D341Med (cell line): ENCODE measurements at places on chromosomes 3 and 15.

DNA sequence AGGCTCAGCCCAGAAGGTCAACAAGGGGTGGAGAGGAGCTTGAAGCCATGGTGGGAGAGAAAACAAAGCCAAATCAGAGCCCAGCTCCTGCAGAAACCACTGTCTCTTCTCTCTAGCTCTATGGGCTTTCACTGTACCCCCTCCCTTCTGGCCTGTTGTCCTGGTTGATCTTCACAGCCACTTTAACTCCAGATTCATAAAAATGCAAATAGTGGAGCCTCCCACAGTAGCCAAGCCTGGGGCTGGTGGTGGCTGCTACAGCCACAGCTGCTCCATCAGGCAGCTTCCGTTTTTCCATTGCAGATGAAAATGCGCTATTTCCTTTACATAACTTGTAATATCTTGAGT lies 20.7 kb upstream of the CAV3 start:
- no peak for DNase-seq

- no peak for DNase-seq
Observed at GRCh38 chr3:152724270-152724669, 110.7 kb upstream of the P2RY1 start.

DNA sequence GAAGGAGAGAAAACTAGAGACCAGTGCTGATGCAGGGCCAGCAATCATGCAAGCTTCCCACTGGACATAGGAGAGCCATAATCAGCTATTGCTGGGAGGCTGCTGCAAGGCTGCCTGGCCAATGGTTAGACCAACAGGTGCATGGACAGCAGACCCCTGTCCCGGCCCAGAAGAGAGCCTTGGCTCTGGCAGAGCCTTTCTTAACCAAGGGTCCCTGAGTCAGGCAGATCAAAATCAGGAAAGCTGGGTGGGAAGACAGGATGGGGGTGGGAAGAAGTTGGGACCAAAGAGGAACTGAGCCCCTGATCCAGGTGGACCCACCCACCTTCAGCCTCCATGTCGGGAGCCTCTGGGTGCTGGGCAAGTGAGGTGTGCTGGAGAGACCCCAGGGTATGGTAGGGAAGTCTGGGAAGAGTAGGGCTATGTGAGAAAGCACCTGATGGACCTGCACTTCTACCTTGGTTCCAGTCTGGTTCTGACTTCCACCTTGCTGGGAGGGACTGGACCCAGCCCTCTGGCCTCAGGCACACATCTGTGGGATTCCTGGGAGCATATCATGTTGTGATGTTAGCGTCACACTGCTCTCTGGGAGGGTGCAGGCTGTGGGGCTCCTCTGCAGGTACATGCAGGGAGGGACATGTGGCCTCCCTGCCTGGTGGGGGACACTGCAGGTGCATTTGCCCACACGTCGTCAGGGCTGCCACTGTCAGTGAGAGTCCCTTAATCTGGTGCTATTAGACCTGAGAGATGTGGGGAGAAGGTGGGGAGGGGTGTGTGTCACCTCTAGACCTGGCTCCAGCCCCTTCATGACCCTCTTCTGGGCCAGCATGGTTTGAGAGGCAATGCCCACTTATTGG lies 24.7 kb downstream of the KY start:
- peak; percentile 11 for DNase-seq

DNA sequence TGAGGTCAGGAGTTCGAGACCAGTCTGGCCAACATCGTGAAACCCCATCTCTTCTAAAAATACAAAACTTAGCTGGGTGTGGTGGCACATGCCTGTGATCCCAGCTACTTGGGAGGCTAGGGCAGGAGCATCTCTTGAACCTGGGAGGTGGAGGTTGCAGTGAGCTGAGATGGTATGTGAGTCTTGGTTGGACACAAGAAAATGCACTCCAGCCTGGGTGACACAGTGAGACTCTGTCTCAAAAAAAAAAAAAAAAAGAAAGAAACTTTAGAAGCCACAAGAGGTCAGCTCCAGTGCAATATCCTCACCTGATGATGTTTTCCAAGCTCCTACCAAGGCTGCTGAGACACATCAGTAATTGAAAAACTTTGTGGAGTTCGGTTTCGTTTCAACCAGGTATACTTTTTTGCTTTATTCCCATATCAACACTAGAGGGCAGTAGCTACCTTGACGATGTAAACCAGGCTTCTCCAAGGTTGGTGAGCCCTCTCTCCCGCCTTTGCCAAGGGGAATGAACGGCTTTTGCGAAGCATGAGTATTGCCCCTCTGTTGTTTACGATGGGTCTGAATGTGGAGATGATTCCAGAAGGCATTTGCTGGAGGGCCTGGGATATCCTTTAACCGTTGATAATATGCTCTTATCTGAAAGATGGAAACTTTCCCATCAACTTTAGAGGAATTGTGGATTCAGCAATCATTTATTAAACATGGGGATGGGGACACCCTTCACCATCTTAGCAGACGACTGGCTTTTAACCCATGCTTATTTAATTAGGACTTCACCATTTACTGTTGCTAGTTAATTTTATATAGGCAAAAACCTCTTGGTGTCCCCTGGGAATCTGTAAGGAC lies 202.8 kb downstream of the SV2B start:
- DNase-seq, result peak; percentile 80

- no peak for DNase-seq
Observed at GRCh38 chr3:1616744-1617143, 481.9 kb upstream of the CNTN4 start.

DNA sequence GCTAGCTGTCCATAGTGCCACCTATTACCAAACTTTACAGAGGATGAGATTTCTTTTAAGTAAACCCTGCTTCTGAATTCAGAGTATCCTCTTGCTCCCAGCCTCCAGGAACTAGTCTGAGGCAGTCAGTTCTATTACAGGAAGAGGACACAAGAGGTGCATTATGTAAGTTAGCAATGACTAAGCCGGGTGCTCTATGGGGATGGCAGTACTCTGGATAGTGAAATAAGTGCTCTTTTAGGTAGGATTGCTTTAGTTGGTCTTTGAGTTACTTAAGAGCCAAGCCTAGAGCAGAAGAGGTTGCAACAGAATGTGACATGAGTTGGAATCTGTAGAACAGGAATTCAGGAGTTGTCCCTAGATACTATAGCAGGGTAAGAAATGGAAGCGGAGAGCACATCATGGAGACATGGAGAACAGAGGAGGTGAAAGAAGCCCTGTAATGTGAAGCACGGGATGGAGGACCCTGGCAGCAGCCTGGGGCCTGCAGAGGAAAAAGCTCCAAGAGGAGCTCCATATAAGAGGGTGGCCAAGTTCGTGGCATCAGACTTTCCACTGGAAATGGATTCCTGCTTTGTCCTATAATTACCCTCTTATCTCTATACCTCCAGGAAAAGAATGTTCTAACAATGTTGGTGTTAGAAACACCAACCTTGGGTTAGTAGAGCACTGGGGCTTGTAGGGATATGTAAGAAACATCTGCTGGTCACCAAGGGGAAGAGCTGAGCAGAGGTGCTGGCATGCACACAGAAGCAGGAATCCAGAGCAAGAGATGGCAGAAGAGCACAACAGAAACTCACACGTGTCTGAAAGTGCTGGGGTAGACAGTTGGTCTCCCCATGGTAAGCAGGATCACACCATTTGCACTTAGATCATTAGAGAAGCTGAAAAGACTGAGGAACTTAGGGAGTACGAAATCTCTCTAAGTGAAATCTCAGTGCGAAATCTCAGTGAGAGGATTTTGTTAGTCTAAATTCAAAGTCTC lies 851.1 kb downstream of the FHIT start:
- DNase-seq, result no peak

GRCh38 chr3:169246158-169246557 lies 417.4 kb downstream of the MECOM start:
- DNase-seq, result no peak

GRCh38 chr3:116002235-116002634 lies 378.9 kb downstream of the GAP43 start:
- no peak for DNase-seq

- DNase-seq, result no peak
Observed at GRCh38 chr3:109921509-109921908, 584.2 kb upstream of the DPPA4 start.

DNA sequence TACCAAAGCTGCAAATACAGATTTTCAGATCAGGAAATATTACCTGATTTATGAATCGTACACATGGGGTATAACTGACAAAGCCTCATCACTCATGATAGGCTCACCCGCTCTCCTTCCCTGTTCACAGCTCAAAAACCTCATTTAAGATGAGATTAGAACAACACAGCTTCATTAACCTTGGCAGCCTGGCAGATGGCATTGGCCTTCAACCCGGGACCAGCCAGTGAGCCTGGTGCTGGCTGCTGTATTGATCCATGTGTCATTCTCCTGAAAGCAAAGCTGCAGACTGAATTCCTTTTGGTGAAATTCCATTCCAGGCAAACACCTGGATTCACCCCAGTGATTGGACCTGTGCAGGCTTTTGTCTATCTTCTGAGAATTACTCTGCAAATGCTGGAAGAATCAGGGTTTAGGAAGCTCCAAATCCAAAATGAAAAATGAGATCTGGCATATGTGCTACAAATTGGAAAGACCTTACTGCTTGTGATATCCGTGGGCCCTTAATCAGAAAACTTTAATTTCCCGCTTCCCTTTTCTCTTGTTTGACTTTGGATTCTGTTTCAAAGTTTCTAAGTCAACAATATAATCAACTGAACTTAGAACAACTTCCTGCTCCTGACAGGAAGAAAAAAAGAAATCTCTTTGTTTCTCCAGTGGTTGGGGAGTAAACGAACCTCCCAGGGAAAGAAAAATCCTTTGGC lies 189.1 kb upstream of the KBTBD8 start:
- DNase-seq, result no peak

DNA sequence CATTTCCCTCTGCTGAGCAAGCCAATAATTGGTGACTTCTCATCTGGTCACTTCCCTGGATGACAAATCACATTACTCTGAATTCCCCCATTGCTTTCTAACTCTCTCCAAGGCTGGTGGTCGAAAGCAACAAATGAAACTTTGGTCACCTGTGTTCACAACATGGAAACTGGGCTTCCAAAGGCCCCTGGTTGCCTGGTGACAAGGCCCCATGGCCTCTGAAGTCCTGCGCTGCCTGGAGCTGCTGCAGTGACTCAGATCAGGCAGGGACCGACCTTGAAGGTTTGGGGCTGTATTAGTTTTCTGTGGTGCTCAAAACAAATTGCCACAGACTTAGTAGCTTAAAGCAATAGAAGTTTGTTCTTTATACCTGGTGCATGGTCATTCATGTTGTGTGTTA lies 345.3 kb downstream of the WDR72 start:
- no peak for DNase-seq

- DNase-seq, result no peak
Observed at GRCh38 chr15:92883876-92884435, 16.2 kb upstream of the CHD2 start.

- no peak for DNase-seq
Observed at GRCh38 chr3:123291404-123291803, 89.7 kb downstream of the SEC22A start.

GRCh38 chr3:58666683-58667082 lies at the start of gene FAM3D:
TSS of gene FAM3D (minus strand) at chr3:58666774. CDS start at chr3:58655563, 11,211 bp downstream.
- DNase-seq, result no peak

GRCh38 chr15:71384501-71384900 lies 269.2 kb downstream of the THSD4 start:
- DNase-seq, result no peak

DNA sequence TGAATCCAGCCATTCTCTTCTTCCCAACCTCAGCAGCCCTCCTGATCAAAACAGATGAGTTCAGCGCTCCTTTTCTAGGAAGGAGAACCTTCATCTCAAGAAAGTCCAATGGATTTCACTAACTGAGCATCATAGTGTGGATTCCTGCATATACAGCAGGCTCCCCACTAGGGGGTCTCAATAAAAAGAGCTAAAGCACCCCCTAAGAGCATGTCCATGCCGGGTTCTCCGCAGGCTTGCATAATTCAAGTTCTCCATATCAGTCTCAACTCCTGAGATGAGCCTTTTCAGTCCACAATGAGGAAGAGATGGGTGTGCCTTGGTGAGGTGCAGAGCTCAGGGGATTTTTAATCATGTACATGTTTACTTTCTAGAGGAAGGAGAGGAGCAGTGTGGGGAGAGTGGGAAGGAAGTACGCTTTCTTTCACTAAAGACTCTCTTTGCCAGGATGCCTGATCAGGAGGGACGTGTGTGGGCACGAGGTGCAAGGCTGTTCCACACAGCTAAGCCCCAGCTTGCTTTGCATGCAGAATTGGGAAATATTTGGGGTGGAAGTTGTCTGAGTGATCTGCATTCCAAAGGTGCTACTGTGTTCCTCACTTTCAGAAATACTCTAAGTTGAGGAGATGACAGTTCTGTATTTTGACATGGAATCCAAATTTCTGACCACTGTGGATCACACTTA lies 563.5 kb downstream of the OCA2 start:
- no peak for DNase-seq

DNA sequence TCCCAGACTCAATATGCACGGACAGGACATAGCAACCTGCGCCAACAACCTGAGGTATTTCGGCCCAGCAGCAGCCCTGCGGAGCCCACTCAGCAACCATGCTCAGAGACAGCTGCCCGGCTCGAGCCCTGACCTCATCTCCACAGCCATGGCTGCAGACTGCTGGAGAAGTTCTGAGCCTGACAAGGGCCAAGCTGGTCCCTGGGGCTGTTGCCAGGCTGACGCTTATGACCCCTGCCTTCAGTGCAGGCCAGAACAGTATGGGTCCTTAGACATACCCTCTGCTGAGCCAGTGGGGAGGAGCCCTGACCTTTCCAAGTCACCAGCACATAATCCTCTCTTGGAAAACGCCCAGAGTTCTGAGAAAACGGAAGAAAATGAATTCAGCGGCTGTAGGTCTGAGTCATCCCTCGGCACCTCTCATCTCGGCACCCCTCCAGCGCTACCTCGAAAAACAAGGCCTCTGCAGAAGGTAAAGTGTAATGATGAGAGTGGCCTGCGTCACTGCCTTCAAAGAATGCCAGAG lies 25.5 kb downstream of the TMEM41A start:
- DNase-seq, result no peak

GRCh38 chr3:189690237-189690636 lies 59.0 kb downstream of the TP63 start:
- DNase-seq, result no peak

- DNase-seq, result peak; percentile 30
Observed at GRCh38 chr15:74135041-74135565, 4.7 kb downstream of the ISLR2 start.

GRCh38 chr3:66996696-66997095 lies 1.4 kb upstream of the KBTBD8 start:
- DNase-seq, result no peak

GRCh38 chr15:85426481-85426880 lies 46.1 kb downstream of the AKAP13 start:
- DNase-seq, result no peak

DNA sequence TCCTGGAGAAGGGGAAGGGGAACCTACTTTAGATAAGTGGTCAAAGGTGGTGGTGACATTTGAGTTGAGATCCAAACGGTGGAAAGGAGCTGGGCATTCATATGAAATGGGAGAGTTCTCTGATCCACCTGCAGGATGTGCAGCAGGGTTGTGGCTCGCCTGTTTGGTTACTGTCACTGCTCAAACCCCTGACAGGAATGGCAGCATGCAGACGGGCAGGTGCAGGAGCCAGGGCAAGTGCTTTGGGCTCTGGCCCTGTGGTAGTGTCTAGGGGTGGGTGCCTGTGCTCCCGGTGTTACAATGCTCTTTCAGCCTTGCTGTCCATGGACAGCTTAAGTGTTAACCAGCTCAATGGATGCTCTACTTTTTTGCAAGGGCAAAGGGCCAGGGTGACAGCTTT lies 18.5 kb downstream of the PAQR9 start:
- DNase-seq, result no peak

- DNase-seq, result peak; percentile 69
Observed at GRCh38 chr15:29821416-29822099, 710 bp downstream of the TJP1 start.

GRCh38 chr3:32157600-32158264 lies 51.3 kb downstream of the GPD1L start:
- no peak for DNase-seq
